Psoas muscle (tissue), 8 donors: ENCODE measurements at places on chromosomes 1 and 21.

GRCh38 chr1:186575348-186575747 is 104.9 kb downstream of the PTGS2 start:
- no peak for DNase-seq
- H3K27ac ChIP-seq: no peak overlapping the region
- no peaks in the 10 kb centered on the region for H3K4me1 ChIP-seq
- H3K36me3 ChIP-seq: no peaks in the 10 kb centered on the region
- no peak overlapping the region for H3K4me3 ChIP-seq

DNA sequence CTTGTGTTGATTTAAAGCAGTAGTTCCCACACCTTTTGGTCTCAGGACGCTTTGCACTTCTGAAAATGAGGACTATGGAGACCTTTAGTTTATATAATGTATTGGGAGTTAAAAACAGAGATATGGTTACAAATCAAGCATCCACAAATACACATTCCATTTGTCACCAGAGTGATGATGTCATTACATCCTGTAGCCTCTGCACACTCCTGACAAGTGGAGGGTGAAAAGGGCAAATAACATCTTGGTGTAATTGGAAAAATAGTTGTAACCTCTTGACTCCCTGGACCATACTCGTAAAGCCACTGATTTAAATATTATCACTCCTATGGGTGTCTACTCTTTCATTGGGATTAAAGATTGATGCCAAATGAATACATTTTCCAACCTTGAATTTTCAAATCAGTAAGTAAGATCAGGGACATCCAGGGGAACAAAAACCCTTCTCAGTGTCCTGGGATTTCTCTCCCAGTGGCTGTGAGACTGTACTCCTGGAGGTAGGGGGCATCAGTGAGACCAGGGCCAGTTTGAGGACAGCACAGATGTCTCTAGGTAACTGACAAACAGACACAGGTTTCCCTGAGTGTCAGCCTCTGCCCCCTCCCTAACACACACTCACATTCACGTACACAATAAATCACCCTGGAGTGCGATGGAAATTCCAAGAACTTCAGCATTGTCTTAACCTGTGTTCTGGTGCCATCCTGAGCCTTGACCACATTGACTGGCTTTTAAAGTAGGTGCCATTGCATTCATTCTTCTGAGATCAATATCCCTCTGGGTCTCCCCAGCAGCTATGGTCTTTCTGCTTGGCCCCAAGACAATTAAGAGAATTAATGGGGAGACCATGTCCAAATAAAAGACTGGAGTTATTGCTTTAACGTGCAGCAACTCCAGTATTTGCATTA is 63.0 kb downstream of the NR5A2 start:
- H3K4me3 ChIP-seq: no peak overlapping the region
- no peak overlapping the region for H3K27ac ChIP-seq
- H3K4me1 ChIP-seq: no peaks in the 10 kb centered on the region
- no peaks in the 10 kb centered on the region for H3K27me3 ChIP-seq
- no peaks in the 10 kb centered on the region for H3K36me3 ChIP-seq

DNA sequence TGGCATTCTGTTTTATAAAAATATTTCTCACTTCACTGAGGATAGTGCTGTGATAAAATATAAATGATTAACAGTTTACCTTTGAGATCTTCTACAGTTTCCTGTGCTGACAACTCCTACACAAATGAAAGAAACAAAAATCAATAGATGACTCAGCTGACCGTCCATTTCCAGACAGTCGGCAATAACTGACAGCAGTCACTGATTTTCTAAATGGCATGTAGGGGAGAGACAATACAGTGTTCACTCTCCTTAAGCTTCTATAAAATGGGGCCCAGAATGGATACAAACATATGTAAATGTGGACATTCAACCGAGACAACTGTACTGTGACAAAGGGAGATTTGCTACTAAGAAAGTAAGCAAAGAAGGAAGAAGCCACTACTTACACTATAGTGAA is 34.3 kb downstream of the PCNX2 start:
- H3K36me3 ChIP-seq: no peaks in the 10 kb centered on the region
- no peak overlapping the region for H3K4me3 ChIP-seq
- DNase-seq: no peak
- no peaks in the 10 kb centered on the region for H3K27me3 ChIP-seq
- H3K4me1 ChIP-seq: no peaks in the 10 kb centered on the region

DNA sequence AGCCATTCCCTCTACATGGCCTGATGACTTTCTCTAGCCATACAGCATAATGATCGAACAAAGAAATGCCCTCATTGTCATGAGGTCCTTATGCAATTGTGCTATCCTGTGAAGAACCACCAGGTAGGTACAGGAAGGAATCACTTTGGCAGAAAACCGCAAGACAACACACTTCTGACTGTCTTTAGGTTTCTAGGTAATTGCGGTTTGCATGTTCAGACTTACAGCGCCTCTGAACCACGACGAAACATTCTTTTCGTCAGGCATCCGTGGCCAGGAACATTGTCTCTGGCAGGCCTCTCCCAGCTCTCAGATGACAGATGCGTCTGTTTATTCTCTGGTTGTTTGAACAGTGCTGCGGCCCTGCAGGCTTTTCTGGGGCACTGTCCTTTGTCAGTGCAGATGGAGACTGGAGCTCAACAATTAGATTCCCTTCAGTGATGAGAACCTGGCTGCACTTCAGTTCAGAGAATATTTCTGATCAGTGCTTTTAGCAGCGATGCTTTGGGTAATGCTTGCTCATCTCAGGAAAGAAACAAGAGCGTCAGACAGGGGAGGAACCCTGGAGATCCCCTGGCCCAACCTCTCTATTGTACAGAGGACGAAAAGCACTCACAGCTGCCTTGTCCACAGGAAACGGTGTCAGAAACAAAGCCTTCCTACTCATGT is 63.4 kb downstream of the B3GALT5 start:
- no peaks in the 10 kb centered on the region for H3K27me3 ChIP-seq
- H3K4me1 ChIP-seq: no peaks in the 10 kb centered on the region
- no peak overlapping the region for H3K4me3 ChIP-seq
- peak overlapping the region; percentile 2 for H3K27ac ChIP-seq

- peak overlapping the region; percentile 80 for H3K27ac ChIP-seq
- H3K36me3 ChIP-seq: no peaks in the 10 kb centered on the region
- H3K4me3 ChIP-seq: peak overlapping the region; percentile 70
- H3K4me1 ChIP-seq: peaks cover 22% of the 10 kb centered on the region
- DNase-seq: peak; percentile 35
Measured at GRCh38 chr1:165443539-165444311, 1.2 kb downstream of the RXRG start.

DNA sequence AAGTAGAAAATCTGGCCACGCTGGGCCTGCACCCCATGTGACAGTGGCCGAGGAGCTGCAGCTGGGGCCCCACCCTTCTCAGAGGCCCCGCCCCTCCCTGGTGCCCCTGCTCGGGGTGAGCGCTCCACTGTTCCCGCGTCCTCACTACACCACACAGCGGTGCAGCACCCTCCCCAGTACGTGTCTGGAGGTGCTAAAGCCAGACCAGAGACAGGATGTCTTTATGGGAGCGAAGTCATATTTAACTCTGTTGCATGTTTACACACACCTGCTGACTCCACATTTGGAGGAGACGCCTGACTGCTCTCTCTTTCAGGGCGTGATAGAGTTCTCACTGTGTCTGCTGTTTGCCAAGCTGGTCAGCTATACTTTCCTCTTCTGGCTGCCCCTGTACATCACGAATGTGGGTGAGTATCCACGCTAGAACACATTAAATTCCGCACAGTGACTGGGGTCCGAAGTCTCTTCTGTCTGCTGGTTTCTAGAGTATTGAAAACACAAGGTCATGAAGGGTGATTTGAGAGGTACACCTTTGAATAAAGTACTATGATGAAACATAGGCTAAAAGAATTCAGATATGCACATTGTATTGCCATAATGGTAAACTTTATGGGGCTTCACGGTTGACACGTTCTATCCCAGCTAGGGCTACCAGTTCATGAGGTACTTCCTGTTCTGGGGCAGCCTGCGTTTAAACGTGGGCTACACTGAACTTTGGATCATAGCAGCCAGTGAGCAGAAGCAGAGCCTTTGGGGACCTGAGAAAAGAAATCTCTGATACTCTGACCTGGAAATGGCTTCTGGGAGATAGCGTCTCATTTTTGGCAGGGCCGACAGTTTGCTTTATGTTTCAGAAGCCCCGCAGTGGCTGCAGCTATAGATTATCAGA is 48.4 kb downstream of the SLC37A1 start:
- no peak overlapping the region for H3K27ac ChIP-seq
- no peaks in the 10 kb centered on the region for H3K4me1 ChIP-seq
- H3K4me3 ChIP-seq: no peak overlapping the region
- no peaks in the 10 kb centered on the region for H3K27me3 ChIP-seq
- no peak for DNase-seq

- no peak for DNase-seq
- no peak overlapping the region for H3K4me3 ChIP-seq
- H3K4me1 ChIP-seq: no peaks in the 10 kb centered on the region
Measured at GRCh38 chr1:219476116-219476515, 136.8 kb downstream of the ZC3H11B start.

DNA sequence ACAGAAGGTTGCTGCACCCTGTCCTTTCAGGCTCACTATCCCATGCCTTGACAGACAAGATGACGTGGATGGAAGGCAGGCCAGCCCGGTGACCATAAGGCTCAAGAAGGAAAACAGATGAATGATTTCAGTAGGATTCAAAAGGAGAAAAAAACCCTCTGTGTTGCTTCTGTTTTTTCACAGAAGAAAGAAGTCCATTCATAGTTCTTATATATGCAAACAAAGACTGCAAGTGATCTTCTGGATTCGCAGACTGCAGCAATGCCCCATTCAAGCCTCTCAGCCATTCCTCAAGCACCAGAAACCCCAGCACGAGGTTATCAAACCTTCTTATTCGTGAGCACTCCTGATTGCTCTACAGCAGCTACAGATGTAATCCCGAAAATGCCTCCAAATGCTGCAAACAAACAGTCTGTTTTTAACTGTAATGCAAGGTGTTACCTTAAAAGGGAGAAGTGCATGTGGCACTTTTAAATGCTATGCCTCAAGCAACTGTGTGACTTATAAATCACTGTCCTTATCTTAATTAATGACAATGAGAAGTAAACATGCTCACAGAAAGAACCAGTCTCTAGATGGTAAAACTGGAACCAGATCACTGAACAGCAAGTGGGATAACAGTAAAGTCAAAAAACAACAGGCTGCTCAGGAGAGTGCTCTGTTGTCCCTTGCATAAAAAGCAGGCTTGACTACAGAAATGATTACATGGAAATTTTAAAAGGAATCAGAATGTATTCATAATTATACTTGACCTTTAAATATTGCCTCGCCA is 173.9 kb downstream of the HHIPL2 start:
- H3K36me3 ChIP-seq: no peaks in the 10 kb centered on the region
- no peak overlapping the region for H3K4me3 ChIP-seq
- no peaks in the 10 kb centered on the region for H3K4me1 ChIP-seq
- no peaks in the 10 kb centered on the region for H3K27me3 ChIP-seq

DNA sequence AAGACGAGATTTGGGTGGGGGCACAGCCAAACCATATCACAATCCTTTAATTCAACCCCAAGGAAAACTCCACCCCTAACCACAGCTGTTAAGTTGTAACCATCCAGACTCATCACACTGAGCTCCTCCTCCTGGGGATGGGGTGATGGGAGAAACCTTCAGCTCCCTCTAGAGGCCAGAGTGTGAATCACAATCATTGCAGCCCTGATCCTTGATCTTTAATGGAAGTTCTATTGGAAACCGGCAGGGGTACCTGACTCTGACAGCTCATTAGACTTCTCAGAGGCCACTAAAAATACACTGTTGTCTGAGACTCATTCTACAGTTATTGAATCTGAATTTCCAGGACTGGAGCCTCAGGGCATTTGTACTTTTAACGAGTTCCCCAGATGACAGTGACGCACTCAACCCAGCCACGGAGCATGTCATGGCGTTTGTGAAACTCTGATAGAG is 127.2 kb downstream of the IGSF21 start:
- H3K4me1 ChIP-seq: no peaks in the 10 kb centered on the region
- H3K27ac ChIP-seq: no peak overlapping the region
- H3K4me3 ChIP-seq: no peak overlapping the region
- H3K27me3 ChIP-seq: peaks cover 6% of the 10 kb centered on the region
- H3K36me3 ChIP-seq: no peaks in the 10 kb centered on the region
- DNase-seq: no peak

- H3K27me3 ChIP-seq: no peaks in the 10 kb centered on the region
- H3K27ac ChIP-seq: no peak overlapping the region
- no peaks in the 10 kb centered on the region for H3K4me1 ChIP-seq
- DNase-seq: no peak
- no peaks in the 10 kb centered on the region for H3K36me3 ChIP-seq
- H3K4me3 ChIP-seq: no peak overlapping the region
Measured at GRCh38 chr1:66648901-66649595, 103.2 kb upstream of the DYNLT5 start.
